Activated T-helper 1 cell treated with Interleukin-2 at 50 U/mL for 16 hours (primary cell): ENCODE measurements at places on chromosomes 4 and X.
A peak's percentile ranks its signal among the peaks of the same experiment; 100 is the strongest.

GRCh38 chrX:124085063-124085462, 123.6 kb downstream of the STAG2 start:
- no peak for DNase-seq

DNA sequence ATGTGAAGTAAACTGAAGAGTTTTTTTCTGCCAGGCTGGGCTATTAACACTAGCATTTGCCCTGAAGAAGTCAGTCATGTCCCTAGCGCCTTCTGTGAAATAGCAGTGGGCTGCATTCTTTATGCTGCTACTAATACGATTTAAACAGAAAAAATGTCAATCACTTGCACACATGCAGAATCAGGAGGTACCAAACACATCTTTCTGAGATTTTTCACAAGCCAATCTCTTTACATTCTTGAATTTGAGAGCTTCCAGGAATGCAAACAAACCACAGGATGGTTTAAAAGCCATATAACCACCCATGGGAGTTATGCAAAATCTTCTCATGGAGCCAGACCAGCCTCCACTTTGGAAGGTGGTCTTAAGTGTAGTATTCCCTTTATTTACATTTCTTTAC, 220.1 kb downstream of the IQCM start:
- DNase-seq, result no peak

GRCh38 chr4:95290702-95291101, 258.1 kb downstream of the UNC5C start:
- DNase-seq, result no peak

GRCh38 chr4:4987656-4988055, 31.6 kb downstream of the CYTL1 start:
- DNase-seq, result no peak

DNA sequence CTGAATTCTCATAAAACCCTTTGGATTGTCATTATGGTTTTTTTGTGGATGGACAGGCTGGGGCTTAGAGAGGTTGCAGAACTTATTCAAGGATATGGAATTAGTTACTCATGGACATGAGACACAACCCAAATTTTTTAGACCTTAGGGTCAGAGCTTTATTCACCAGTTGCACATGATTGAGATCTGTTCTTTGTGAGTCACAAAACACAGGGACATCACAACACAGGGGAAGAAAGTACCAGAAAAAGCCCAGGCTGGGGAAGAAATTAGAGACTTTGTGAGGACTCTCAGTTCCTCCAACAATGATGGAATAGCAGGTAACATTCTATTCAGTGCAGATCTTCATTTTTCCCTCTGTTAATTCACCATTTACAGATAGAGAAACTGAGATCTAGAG, 602.4 kb upstream of the CPEB2 start:
- no peak for DNase-seq

GRCh38 chrX:124223524-124223923, 108.9 kb upstream of the TEX13D start:
- no peak for DNase-seq

GRCh38 chr4:119587796-119588195, 40.8 kb downstream of the PDE5A start:
- DNase-seq, result no peak

DNA sequence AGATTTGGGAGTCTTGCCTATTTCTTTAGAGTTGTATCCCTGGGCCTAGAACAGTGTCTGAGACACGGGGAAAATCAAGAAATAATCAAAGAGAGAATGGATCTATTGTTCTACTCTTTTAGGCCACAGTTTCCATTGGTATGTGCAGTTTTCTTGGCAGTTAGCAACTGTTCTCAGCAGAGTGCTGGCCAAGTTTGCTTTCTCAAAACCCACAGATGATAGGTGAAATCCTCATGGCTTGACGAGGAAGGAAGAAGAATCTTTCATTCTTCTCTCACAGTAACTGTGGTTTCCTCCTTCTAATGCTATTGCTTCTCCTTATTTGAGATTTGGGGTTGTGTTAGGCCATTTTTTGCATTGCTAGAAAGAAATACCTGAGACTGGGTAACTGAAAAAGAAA, 42.2 kb downstream of the AGA start:
- no peak for DNase-seq

- DNase-seq, result no peak
Observed at GRCh38 chrX:98795636-98796035, 1614.4 kb downstream of the PCDH19 start.

DNA sequence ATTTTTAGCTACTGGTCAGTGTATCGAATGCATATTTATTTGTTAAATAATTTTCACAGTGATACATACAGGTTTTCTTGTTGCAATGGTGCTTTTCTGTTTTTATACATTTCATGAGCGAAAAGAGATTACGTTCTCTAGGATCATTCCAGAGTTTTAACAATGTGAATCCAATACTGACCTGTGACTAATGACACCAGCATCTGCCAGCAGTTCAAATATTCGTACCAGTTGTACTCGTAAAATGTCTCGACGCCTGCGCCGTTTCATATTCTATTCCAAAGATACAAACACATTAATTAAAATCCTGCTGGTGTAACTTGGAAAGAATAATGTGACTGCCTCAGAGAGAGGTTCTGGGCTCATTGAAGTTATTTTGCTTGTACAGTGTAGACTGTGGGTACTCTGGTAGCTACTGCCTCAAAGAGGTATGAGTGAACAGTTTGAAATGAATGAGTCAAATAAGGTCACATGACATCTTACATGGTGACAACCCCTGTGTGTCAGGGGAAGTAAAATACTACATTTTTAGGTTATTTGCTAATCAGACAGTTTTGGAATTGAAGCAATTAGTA, 80.7 kb downstream of the ZAR1 start:
- no peak for DNase-seq

DNA sequence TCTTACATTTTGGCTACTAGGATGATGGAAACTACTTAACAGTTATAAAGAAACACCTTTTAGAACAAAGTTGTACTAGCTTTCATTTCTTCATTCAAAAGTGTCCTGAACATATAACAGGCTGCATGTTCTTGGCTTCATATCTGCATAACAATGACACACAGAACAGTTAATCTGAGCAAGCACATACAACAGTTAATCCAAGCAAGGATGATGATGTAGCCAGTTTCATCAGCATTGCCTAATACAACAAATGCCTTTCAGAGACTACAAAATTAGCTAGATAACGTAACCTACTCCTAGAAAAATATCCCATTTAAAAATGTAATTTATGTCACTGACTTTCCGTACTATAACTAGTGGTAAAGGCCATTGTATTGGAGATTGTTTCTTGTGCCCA, 182.1 kb downstream of the SCFD2 start:
- DNase-seq, result no peak

- no peak for DNase-seq
Observed at GRCh38 chr4:53619431-53619830, 28.1 kb upstream of the LNX1 start.

GRCh38 chr4:126708716-126709115, 924.0 kb upstream of the INTU start:
- no peak for DNase-seq

DNA sequence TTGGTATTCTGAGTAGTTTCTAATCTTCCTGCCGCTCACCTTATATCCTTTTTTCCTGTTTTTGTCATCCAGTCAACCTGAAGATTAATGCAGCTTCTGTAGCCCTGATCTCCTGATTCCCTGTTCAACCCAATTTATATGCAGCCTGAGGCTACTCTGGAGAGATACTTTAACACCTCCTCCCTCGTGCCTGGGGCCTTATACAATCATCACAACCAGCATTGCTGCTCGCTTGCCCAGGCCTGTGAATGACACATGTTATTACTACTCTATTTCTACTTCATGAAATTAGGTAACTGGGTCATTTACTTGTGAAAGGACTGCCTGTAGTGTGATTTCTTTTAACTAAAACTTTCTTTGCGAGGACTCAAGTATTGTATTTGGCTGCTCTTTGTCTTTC, 33.7 kb upstream of the WDR17 start:
- no peak for DNase-seq

- DNase-seq, result no peak
Observed at GRCh38 chrX:20802036-20802435, 535.3 kb upstream of the RPS6KA3 start.

DNA sequence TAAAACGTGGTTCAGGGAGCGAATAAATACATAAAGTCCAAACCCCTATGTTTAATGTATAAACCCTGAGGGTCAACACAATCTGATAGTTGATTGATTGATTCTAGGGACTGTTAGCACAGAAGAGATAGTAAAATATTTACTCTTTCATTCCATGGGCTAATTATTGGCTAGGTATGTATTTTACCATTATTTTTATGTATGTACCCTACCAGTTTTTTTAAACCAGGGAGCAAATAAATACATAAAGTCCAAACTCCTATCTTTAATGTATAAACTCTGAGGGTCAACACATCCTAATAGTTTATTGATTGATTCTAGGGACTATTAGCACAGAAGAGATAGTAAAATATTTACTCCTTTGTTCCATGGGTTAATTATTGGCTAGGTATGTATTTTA, 40.0 kb downstream of the ZFX start:
- DNase-seq, result no peak

- DNase-seq, result no peak
Observed at GRCh38 chrX:133090236-133090809, 6.6 kb downstream of the USP26 start.

DNA sequence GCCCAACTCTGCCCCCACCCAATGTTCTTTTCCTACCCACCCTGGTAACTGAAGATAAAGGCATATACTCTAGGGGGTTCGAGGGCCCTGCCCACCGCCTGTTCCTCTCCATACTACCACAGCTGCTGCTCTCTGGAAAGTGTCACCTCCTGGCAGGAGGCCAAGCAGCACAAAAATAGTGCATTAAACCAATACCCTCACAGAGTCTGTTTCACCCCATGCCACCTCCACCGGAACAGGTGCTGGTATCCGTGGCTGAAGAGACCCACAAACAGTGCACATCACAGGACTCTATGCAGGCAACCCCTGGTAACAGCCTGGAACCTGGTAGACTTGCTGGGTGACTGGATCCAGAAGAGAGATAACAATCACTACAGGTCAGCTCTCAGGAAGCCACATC, 85.1 kb upstream of the CTSO start:
- no peak for DNase-seq

- DNase-seq, result no peak
Observed at GRCh38 chrX:35728481-35728880, 69.7 kb upstream of the MAGEB16 start.

DNA sequence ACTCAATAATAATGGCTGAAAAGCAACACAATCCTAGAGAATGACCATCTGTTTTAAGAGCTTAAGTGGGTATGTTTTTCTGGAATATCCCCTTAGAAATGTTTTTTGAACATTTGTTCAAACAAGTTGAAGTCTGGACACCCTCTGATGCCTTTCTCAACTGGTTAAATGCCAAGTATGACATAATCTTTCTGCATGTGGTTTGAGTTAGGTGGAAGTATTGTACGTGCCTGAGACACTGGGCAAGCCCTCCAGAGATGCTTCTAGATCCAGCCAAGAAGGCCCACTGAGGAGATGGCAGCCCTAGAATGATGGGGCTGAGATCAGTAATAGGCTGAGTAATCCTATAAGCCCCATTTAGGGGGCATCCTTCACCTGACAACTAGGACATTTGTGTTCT, 493.1 kb downstream of the MAGEE1 start:
- no peak for DNase-seq

GRCh38 chr4:139368998-139369397, 66.7 kb upstream of the NDUFC1 start:
- no peak for DNase-seq

GRCh38 chr4:75244325-75244724, 269.9 kb downstream of the RCHY1 start:
- DNase-seq, result no peak

- no peak for DNase-seq
Observed at GRCh38 chr4:96356591-96357370, 516.9 kb downstream of the PDHA2 start.

- no peak for DNase-seq
Observed at GRCh38 chrX:149563359-149563758, 13.6 kb upstream of the HSFX3 start.

DNA sequence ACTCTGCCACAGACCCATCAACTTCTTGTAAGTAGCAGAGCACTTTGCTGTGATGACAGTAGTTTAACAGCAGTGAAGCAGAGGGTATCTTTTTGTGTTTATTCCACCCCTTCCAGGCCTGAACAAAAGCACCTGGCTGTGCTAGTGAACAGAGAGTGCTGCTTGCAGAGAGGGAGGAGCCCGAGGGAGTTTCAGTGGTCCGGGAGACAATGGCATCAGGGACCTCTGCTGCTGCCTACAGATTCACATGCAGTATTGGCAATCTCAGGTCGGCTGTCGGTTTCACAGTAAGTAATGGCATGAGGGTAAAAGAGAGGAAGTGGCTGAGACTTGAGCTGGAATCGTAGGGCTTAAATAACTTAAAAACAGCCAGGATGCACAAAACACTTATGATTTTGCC, 755.8 kb downstream of the RPA4 start:
- peak; percentile 0 for DNase-seq

DNA sequence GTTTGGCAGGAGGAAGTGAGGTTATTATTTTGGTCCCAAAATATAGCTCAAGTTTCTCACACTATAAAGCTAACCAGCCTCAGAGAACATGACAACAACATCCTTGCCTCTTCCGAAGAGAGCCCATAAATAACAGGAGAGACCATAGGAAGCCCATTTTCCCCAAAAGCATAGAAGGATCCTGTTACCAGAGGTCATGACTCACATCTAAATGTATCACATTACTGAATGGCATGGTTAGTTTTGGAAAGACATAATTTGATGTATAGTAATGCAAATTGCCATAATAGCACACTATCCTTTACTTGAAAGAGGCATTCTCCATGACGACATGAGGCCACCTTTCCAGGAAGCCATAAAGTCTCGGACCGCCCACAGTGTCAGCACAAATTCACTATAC, 238.8 kb upstream of the GRIA3 start:
- DNase-seq, result no peak

- DNase-seq, result no peak
Observed at GRCh38 chr4:32136081-32136787, 1416.1 kb downstream of the PCDH7 start.
